ENCODE measurements at places on chromosomes 6 and 20.

DNA sequence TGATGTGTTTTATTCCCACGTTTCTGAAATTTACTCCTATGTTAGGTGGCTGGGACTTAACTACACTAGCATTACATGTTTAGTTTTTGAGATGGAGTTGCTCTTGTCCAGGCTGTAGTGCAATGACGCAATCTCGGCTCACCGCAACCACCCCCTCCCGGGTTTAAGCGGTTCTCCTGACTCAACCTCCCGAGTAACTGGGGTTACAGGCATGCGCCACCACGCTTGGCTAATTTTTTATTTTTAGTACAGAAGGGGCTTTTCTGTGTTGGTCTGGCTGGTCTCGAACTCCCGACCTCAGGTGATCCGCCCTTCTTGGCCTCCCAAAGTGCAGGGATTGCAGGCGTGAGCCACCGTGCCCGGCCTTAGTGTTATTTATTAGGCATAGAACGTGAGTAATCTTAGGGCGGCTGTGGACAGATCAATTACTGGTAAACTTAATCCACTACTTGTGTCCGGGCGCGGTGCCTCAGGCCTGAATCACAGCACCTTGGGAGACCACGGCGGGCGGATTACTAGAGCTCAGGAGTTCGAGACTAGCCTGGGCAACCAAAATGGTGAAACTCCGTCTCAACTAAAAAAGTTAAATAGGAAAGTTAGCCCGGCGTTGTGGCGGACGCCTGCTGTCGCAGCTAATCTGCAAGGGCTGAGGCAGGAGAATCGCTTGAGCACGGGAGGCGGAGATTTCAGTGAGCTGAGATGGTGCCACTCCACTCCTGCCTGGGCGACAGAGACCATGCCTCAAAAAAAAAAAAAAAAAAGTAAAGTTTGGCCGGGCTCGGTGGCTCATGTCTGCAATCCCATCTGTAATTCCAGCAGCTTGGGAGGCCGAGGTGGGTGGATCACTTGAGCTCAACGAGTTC, 123.7 kb upstream of the BTN3A2 start:
- DNase-seq: peak; percentile 35

DNA sequence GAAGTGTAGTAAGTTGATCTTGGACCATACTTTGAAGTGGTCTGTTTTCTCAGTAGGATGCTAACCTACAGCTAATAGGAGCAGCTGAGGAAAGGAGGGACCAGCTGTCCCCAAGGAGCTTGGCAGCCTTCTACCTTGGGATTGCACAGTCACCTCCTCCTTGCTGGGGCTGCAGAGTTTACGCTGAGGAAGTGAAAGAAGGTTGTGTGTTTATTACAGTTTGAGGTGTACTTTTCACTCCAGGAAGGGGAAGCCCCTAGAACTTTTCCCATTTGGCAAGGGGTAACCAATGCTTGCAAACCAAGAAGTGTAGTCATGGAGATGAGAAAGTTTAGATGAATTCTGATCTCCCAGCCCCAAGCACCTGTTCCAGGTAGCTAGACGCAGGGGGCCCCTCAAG, 58.8 kb downstream of the BMP6 start:
- DNase-seq: no peak

GRCh38 chr20:43513372-43513930, 6.0 kb downstream of the L3MBTL1 start:
- DNase-seq: no peak

- DNase-seq: no peak
Measured at GRCh38 chr20:9068233-9068801, 570 bp upstream of the PLCB4 start.

GRCh38 chr6:16766836-16767745, 5.8 kb upstream of the ATXN1 start:
- no peak for DNase-seq

Data from inflammatory macrophage (primary cell).